Activated CD8-positive, alpha-beta T cell treated with anti-CD3 and anti-CD28 coated beads for 36 hours (primary cell): ENCODE measurements at places on chromosomes 7 and 10.

- no peak overlapping the region for H3K27ac ChIP-seq
- H3K27me3 ChIP-seq = no peaks in the 10 kb centered on the region
- no peaks in the 10 kb centered on the region for H3K36me3 ChIP-seq
- H3K4me1 ChIP-seq = peaks cover 4% of the 10 kb centered on the region
Observed at GRCh38 chr10:126964190-126964589, 59.0 kb downstream of the DOCK1 start.

- peaks cover 2% of the 10 kb centered on the region for H3K4me1 ChIP-seq
- H3K27ac ChIP-seq = no peak overlapping the region
- H3K27me3 ChIP-seq = peaks cover 8% of the 10 kb centered on the region
- no peak for DNase-seq
Observed at GRCh38 chr7:12635830-12636229, 51.6 kb upstream of the ARL4A start.

DNA sequence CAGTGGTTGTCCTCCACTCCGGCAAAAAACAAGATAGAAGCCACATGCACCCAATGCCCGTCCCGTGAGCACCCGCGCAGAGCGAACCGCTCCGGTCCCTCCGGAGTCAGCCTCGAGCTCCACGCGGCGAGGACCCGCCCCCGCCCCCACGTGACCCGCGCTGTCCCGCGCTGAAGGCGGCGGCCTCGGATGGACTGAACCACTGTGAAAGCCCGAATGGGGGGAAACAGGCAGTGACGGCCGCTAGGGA is 766 bp upstream of the EIF3B start:
- no peaks in the 10 kb centered on the region for H3K27me3 ChIP-seq
- peaks cover 25% of the 10 kb centered on the region for H3K4me1 ChIP-seq

GRCh38 chr7:12550956-12551355 is 19.6 kb upstream of the SCIN start:
- H3K27ac ChIP-seq = no peak overlapping the region
- no peaks in the 10 kb centered on the region for H3K36me3 ChIP-seq
- H3K27me3 ChIP-seq = no peaks in the 10 kb centered on the region
- no peak overlapping the region for H3K4me3 ChIP-seq

- no peak for DNase-seq
- H3K27ac ChIP-seq = no peak overlapping the region
- no peak overlapping the region for H3K4me3 ChIP-seq
Observed at GRCh38 chr10:112666094-112666493, 219.1 kb downstream of the VTI1A start.
